Stimulated activated effector memory CD8-positive, alpha-beta T cell treated with anti-CD3 and anti-CD28 coated beads, Interleukin-12 subunit alpha, Interleukin-12 subunit beta, amount 100 ng/mL, for 72 hours (primary cell): ENCODE measurements at places on chromosomes 7 and 10.

DNA sequence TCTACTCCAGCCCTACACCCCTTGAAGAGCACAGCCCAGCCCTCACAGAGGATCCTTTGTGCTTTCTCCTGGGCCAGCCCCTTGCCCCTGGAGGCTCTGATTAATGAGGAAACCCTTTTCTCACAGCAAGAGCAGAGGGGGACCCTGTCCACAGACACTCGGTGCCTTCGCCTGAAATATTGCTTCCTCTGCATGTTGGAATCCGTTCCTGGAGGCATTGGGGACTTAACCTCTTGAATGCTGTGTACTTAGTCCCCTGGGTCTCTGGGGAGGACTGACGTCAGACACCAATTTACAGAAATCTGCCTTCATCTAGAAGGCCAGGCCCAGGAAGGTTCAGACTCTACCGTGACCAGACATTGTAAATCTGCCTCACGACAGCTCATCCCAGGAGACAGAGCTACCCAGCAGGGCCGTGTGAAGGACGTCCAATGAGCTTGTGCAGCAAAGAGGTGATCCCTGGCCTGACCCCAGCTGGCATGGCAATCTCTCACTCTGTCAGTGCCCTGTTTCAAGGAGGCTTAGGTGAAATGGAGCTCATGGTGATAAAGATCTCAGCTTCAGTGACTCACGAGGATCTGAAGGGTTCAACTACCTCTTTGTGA is 8.1 kb upstream of the TMEM72 start:
- no peak for DNase-seq

DNA sequence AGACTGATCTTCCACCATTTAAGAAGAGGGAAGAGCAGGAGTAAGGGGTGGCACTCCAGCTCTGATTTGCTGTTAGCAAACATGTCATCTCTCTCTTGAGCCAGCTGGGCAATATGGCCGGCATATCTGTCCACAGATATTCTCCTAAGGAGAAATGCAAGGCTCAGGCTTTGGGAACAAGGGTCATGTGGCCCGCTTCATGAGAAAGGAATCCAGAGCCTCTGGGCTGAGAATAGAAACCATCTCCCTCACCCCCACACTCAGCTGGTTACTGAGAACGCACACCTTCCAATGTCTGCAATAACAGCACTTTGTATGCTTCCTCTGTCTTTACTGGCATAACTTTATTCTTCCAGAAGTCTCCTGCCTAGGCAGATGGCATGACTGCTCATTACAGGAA is 171.2 kb downstream of the ELMO1 start:
- DNase-seq = no peak

DNA sequence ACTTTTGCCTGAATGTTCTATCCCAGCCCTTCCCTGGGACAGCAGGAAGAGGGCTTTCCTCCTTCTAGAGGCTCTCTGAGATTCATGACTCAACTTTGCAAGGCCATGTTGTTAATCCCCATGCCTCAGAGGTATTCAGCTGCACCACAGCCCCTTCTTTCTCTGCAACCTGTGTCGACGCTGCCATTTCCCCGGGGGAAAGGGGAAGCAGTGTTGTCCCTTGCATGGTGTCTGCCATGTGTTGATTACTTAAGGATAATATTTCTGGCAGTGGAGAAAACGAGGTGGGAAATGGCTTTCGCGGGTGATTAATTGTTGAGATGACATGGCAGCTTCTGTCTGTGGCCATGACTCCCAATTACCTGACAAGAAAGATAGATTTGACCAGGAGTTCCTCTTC is 133.1 kb downstream of the SORCS3 start:
- DNase-seq = no peak

- no peak for DNase-seq
Observed at GRCh38 chr7:114653364-114654088, 238.9 kb downstream of the FOXP2 start.

GRCh38 chr10:133009218-133009950 is 67.0 kb upstream of the CFAP46 start:
- no peak for DNase-seq

GRCh38 chr7:22864301-22864700 is 41.7 kb upstream of the TOMM7 start:
- DNase-seq = no peak

- DNase-seq = no peak
Observed at GRCh38 chr7:102096012-102096332, 190.7 kb upstream of the SH2B2 start.

- no peak for DNase-seq
Observed at GRCh38 chr10:122638106-122638505, 61.5 kb downstream of the C10orf120 start.

DNA sequence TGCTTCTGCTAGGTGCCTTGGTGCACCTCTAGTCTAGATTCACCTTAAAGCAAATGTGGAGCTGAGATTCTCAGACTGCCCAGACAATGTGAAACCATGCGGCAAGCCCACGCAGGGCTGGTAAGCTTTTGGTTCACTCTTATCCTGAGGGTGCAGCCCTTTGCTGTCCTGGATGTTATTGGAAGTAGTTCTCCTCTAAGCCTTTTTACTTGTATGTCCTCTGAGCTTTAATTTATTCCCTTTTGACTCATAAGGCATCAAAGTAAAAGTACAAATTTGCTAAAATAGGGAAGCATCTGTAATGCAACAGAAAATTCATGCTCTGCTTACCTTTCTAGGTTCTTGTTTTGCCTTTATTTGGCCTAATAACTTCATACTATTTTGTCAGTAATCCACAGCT is 186.8 kb downstream of the MACC1 start:
- no peak for DNase-seq

- no peak for DNase-seq
Observed at GRCh38 chr7:52507546-52508255, 527.7 kb upstream of the POM121L12 start.

DNA sequence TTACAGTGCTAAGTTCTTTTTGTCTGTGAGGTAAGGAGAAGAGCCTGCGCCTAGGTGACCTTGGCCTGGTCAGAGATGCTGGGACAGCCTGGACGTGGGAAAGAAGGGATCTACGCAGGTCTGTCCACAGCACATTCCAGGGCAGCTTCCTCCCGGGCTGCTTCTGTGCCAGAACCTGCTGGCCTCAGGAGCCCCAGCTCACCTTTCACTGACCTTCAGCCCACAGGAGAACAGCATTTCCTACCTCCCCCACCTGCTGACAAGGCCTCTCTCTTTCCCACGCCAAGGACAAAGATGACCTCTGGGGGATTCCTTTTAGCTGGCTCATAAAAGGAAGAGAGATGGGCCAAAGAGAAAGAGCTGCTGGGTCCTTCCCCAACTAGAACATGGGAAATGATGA is 260.6 kb downstream of the KCNMA1 start:
- no peak for DNase-seq

DNA sequence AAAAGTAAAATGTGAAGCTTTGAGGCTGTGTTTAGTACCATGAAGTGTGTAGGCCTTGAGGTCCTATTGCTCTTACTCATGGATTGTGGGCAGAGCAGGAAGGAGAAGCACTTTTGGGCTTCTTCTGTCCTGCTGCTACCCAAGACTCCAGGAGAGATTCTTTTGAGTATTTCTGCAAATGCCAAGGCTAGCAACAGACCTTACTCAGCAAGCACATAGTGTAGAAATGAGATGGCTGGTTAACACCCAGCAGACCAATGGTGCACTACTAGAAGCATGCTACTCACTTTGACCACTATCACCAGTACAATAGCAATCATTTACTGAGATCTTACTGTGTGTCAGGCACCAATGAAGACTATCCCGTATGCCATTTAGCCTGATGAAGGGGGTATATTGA is 3.2 kb downstream of the PLPP4 start:
- no peak for DNase-seq

DNA sequence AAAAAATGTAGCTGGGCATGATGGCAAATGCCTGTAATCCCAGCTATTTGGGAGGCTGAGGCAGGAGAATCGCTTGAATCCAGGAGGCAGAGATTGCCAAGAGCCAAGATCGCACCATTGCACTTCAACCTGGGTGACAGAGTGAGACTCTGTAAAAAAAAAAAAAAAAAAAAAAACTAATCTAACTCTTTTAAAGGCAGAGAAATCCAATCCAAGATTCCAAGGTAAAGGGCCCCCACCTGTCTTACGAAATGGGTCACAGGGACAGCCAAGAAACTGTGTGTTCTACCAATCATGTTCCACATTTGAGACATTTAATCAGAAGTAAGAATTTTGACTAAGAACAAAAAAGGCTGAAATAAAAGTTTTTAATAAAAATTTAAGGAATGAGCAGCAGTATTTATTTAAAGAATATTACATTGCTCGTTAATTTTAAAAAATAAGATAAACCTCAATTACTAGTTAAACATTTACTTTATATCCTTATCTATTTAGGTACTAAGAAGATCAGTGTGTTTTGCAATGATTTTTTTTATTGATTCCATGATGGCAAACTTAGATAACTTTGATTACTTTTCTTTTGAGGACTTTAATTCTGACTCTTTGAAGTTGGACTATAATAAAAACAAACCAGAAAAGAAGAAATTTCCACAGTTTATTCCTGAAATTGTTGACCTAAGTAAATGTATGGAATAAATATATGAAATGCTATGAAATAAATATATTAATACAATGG is 6.7 kb upstream of the OAT start:
- DNase-seq = no peak

DNA sequence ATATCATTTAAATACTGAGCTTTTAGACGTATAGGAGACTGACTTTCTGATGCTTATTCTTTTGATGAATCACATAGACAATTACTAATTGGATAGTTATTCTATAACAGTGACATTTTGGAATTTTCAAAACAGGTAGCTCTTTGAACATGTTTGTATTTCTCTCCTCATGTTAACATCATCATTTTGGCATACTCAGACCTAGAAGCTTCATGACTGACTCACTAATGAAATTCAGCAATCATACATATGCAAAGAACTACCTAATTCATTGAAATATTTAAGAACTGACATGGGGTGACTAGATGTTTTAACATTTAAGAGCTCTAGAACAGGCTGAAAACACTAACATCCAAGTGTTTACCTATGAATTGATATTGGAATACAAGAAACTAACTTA is 192.3 kb downstream of the VTI1A start:
- DNase-seq = no peak

DNA sequence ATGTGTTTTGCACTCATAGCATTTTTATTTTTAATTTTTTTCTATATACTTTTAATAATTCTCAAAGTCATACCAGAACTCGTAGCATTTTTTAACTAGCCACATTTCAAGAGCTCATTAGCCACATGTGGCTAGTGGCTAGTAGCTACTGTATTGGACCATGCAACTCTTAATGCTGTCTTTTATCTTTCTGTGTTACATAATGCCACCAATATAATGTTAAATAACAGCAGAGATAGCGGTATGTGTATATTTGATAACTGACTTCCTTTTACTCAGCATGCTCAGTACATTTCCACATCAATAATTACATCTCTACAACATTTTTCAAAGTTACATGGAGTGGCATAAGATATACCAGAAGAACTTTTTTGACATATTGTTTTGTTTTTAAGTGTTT is 91.4 kb downstream of the CDK13 start:
- DNase-seq = no peak

- no peak for DNase-seq
Observed at GRCh38 chr10:32337350-32337749, 9.6 kb downstream of the EPC1 start.

DNA sequence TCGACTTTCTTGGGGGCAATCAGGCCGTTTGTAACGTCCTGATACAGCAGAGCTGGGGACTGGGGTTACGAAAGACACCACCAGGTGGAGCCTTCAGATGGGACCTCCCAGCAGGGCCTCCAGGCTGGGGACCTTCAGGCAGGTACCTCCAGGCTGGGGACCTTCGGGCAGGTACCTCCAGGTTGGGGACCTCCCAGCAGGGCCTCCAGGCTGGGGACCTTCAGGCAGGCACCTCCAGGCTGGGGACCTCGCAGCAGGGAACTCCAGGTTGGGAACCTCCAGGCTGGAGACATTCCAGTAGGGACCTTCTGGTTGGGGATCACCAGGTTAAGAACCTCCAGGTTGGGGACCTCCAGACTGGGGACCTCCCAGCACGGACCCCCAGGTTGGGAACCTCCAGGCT is 23.5 kb upstream of the GPR146 start:
- DNase-seq = no peak

GRCh38 chr10:108849688-108850087 is 1073.6 kb downstream of the XPNPEP1 start:
- DNase-seq = no peak

- no peak for DNase-seq
Observed at GRCh38 chr7:81707966-81708365, 61.9 kb downstream of the HGF start.

- DNase-seq = no peak
Observed at GRCh38 chr7:88042157-88042556, 108.1 kb downstream of the ADAM22 start.

DNA sequence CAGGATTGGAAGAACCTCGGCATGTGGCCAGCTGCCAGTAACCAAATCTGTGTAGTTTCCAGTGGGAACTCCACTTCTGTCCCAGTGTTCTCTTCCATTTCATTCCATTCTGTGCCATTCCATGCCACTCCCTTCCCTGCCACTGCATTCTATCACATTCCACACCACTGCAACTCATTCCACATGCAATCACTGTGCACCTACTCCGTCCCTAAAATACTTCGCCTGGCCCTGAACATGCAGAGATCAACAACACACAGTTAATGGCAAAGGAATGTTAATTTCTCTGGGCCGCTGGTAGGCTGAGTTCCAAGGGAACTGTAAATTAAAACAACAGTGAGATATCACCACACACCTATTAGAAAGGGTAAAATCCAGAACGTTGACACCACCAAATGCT is 64.8 kb downstream of the AKR1B1 start:
- DNase-seq = no peak

DNA sequence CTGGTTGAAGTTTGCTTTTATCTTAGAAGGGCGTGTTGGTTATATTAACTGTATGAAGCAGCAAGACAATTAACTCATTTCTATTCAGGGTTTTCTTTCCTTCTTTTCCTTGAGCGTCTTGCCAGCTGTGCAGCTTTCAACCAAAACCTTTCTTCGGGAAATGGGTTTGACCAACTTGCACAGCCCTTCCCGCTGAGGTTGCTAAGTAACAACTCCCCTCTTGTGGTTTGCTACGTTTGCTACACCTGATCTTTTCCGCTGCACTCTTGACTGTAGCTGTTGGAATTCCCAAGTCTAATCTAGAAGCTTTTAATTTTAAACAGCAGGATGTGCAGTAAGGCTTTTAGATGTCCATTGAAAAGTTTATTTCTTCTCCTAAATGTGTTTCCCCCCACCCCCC is 116.9 kb downstream of the CDCA7L start:
- no peak for DNase-seq

DNA sequence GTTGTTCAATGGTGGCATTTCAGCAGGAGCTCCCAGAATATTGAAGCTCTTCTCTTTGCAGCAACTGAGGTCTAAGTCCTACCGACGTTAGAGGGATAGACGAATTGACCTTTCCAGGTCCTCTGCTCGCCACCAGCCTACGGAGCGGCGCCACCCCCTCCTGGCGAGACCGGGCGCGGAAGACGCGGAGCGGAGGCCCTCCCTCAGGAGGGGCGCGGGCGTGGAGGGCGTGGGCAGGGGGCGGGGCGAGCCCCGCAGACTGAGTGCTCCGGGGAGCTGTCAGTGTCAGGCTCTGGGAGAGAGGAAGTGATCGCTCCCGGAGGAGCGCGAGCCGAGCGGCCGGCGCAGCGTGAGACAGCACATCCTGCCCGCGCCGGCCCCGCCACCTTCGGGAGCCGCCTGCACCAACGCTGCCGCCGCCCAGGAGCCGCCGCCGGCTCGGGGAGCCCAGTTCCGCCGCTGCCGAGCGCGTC is at the start of gene DYNC1I1:
TSS of gene DYNC1I1 (plus strand) at position 257 of the 473 bp plus-strand sequence. CDS start 32,176 bp downstream, outside the sequence.
- DNase-seq = no peak

- DNase-seq = no peak
Observed at GRCh38 chr7:96314402-96315124, 7.3 kb downstream of the SLC25A13 start.
